ENCODE measurements at places on chromosomes 11 and 22.

DNA sequence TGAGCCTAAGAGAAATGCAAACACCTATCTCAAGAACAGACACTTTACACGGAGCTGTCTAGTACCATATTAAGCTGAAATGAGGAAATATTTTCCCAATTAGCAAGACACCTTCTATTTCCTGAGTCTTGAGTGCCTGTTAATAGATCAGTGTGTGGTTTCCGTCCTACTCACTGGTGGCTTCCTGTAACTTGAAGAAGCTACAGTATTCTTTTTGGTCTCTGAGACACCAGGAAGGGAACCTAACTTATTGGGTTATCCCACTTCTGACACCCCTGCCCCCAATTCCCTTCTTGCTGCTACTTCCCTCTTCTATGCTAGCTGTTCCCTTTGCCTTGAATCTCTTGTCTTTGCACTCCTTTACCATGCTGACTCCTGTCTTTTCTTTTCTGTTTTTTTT lies 92.7 kb downstream of the FDX1 start:
- DNase-seq, result no peak

DNA sequence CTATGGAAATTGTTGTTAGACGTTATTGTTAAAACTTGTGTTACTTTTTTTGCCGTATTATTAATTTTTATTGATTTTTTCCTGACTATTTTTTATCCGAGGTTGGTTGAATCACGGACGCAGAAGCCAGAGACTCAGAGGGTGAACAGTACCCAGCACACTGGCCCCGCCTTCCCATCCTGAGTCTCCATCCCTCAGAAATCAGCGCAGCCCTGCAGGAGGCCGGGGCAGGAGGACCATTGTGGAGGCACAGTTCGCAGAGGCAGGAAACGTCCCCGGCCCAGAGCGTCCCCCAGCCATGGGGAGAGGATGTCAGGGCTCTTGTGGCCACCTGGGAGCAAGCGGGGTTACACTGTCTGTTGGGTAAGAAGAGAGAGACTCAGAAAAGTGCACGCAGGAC lies 843.0 kb downstream of the BRD1 start:
- DNase-seq, result no peak

- DNase-seq, result no peak
Observed at GRCh38 chr22:29073618-29074275, 912 bp downstream of the KREMEN1 start.

- DNase-seq, result no peak
Observed at GRCh38 chr11:70324376-70325115, 54.1 kb downstream of the PPFIA1 start.

DNA sequence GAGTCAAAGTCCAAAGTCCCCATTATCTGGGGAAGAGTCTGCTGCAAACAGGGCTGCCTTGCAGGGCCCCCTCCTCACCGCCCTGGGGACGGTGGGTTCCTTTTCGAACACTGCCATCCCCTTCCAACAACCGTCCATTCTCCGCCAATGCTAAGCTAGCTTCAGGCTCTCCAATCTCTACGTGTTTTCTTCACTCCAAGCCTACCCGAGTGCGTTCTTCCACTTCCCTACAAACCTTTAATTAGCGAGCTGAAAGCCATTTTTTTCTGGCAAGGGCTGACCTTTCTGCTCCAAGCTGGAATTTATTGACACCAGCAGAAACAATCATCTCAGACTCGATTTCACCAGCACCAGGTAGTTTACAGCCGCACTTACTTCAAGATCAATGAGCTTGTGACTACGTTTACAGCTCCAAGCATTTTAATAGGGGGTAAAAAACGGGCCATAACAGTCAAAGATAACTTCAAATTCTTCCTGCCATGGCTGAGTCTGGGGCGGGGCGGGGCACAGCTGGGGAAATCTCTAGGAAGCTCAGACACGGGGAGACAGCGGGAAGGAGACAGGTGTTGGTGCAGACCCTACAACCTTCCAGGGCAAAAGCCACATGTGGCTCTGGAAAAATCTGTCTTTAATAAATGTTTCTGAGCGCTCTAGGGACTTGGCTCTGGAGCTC lies 82.2 kb downstream of the PHF21B start:
- DNase-seq, result no peak

DNA sequence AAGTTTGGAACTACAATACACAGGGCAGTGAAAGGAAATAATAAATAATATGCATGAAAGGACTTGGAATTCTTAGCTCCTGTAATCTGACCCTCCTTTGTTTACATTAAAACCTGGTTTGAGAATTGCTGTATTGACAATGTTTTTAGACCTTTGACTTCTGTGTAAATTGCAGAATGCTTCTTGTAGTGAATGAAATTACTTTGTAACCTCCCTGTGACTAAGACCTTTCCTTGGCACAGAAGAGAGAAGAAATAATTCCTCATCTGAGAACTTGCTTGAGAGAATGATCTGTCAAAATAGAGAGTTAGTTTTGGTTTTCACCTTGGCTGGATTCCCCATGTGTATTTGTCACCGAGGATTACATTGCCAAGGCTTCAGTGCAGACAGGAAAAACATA lies 640.0 kb upstream of the ANO5 start:
- DNase-seq, result no peak

DNA sequence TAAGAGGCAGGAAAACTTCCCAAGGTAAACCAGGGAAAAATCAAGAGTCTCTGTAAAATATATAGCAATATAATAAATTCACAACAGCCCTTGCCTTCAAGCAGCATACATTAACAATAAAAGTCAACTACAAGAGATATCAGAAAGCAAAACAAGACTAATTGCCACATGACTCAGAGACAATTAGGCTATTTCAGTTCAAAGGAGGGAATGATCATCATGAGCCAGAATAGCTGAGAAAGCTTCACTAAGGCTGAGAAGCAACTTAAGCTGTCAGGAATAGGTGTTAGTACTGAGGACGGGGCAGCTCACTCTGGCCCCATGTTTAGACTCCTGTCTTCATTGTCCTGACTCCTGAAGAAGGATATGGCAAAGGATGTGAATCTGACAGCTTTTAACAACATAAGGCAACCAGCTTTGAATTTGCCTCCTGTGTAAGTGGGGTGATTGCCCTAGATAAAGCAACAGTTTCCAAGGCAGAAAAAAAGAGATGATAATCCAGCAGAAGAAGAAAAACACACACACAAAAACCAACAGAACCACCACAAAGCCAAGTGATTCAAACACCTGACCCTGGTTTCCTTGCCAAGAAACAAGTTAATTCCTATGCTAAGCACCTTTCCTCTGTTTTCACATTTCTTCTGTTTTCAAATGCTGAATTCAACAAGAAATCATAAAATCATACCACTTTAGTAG lies 60.8 kb downstream of the SIK3 start:
- no peak for DNase-seq

DNA sequence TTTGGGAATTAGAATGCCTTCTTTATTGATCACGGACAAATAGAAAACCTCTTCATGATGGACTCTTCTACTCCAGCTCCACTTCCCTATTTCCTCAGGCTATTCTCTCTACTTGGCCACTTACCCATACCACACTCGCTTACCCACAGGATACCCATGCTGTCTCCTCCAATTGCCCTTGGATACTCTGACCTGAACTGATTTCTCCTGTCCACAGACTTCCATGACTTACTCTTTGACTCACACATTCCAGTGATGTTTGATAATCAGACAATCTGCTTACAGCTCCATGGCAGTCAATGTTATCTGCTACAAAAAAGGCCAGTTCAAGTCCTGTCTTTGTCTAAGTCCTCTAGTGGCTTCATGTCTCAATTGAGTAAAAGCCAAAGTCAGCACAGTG lies 292.0 kb upstream of the CTSC start:
- DNase-seq, result no peak

GRCh38 chr11:25615069-25615468 lies 716.9 kb upstream of the ANO3 start:
- no peak for DNase-seq

DNA sequence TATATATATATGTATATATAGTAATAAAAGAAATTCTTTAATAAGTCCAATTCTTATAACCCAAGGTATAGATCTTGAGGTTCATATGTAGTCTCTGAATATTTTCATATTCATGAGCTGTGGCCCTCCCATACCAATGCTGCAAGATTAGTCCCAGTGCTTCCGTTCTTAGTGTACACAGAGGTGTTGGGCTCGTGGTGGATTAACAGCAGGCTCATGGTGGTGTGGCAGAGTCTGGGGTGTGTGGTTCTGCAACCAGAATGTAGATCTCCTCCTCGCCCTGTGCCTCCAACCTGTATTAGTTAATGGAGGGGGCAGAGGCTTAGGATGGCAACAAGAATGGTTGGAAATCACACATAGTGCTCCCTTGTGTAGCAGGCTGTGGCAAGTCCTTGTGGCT lies 16.8 kb downstream of the PRDM10 start:
- no peak for DNase-seq

DNA sequence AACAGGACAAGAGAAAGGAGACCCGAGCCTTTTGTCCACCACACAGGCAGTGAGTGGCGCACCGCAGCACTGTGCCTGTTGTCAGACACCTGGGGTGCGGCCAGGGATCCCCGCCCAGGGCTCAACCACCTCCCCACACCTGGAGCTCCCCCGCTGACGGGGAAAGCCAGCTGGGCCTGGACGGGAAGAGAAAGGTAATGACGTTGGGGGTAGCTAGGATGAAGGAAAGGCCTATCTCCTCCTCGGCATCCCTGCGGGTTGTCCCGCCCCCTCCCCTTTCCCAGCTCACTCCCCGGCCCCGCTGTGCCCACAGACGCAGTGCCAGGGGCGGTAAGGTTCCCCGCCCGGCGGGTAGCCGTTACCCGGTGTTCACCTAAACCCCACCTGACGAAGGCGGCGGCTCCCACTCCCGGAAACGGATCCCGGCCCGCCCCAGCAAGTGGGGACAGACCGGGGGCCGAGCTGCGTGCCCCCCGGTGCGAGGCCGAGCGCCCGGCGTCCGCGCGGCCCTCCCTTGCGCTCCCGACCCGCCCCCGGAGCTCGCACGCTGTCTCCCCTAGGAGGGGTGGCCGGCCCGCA lies 495 bp downstream of the HYOU1 start:
- DNase-seq, result no peak

DNA sequence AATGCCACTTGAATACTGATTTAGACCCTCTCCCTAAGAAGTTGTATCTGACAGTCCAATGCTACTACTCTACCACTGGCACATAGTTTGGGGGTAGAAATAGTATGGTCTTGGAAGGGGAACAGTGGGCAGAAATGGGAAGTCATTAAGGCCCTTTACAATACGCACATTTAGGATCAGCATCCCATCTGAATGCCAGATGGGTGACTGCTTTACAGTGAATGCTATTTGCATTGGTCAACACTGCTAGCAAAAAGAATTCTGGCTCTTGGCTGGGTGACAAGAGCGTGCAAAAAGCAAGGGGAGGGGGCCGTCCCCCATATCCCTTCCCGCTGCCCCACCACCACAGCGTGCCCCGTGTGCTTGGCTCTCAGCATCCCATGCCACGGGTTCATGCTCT lies 104.7 kb upstream of the BID start:
- no peak for DNase-seq

DNA sequence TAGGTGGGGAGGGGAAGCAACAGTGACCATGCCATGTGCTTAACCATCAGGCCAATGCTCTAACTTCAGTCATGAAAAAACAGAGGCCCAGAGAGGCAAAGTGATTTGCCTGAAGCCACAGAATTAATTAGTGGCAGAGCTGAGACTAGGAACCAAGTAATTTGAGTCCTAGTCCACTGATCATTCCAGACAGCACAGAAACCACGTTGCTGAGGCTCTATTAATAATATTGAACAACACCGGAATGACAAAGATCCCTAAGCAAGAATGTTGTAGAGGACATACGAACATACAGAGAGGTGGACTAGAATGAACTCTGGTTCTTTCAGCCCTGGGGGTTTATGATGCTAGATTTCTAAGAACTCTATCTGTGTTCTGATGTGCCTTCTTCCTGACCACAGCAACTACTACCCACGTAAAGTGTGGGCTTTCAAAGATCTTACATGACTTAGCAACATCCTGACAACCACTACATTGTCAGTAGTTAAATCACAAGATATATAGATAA lies 92.3 kb downstream of the GAB2 start:
- no peak for DNase-seq

DNA sequence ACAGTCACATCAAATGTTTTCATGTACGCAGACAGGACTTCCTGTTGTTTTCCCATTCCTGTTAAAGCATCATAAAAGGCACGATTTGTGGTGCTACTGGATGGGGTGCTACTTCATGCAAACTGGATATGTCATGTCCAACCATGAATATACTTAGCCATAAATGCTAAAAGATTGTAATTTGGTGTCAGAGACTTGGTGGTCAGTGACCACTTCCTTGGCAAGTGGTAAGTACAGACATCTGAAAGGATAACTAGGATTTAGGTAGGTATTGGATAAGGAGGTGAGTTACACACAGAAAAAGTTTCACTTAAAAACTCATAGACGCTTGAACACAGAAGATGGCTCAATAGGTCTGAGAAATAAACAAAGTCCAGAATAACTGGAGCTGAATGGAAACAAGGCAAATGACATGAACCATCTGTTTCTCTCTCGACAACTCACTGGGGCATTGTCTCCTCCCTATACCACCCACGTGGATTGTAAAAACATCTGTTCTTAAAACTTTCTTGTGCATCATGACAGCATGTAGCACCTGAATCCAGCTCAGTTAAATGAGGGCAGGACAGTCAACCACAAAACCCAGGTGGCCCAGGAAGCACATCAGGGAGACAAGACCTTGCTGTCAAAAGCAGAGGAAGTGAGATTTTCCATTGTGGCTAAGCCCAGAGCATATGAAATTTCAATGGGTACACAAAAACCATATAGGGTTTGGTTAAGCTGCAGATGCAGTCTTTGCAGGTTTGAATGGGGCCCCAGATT lies 22.1 kb upstream of the IGLL5 start:
- no peak for DNase-seq

DNA sequence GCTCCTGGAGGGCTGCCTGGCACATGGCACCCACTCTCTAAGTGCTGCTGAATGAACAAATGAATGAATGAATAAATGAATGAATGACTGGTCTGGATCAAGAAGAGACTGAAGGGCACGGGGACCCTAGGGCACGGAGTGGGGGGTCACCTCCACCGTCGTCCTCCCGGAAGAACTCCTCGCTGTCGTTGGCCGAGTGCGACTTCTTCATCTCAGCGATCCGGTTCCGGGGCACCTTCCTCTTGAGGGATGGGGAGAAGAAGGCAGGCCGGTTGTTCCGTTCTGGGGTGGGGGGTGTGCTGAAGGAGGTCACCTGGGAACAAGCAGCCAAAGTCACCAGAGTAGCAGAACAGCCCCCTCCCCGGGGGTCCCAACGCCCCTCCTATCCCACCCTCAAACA lies 36.0 kb downstream of the NUP50 start:
- DNase-seq, result no peak

- no peak for DNase-seq
Observed at GRCh38 chr11:68832476-68833181, 9.1 kb downstream of the CPT1A start.

GRCh38 chr11:91081440-91082043 lies 858.7 kb upstream of the CHORDC1 start:
- DNase-seq, result no peak

- DNase-seq, result no peak
Observed at GRCh38 chr22:24208012-24208749, 26.9 kb downstream of the SUSD2 start.

DNA sequence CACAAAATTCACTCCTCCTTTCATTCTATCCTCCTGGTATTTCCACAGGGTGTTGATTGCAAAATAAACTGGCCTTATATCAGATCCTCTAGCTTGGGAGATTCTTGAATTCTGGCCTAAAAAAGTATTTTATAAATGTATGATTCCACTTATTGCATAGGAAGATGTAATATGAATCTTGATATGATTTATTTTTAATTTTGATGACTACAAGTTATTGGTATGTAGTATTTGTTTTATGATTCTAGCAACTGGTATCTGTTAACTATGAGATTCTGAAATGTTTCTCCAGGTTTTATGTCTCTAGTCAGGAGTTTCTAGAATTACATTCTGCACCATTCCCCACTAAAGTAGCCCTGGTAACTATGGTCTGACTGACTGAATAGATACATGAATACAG lies 373.9 kb upstream of the C11orf87 start:
- no peak for DNase-seq

All from NCI-H187 treated with DMSO at 0.1 percent for 48 hours (cell line).